Fibroblast of mammary gland (primary cell): ENCODE measurements at places on chromosomes 1 and 21.

- no peak for DNase-seq
Measured at GRCh38 chr1:6181347-6181770, 1.2 kb upstream of the CHD5 start.

GRCh38 chr1:53396573-53397268, 62.5 kb upstream of the DMRTB1 start:
- no peak for DNase-seq

GRCh38 chr1:208326033-208326432, 81.8 kb upstream of the PLXNA2 start:
- DNase-seq: no peak

DNA sequence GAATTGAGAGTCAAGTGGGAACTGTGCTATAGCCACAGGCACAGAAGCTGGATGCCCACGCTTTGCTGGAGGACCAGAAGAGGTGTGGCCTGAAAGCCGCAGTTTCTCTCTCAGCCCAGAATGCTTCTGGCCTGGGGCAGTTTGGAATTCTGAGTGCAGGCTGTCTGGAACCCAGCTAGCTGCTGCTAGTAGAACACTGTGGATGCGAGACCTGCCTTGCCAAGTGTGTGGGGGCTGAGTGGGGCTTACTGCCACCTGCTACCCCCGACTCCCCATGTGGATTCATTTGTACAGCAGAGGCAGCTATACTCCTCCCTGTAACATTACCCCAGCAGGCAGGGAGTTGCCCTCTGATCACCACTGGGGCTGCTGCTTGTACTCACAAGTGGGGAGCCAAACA, 12.2 kb downstream of the ADAMTS1 start:
- DNase-seq: no peak

DNA sequence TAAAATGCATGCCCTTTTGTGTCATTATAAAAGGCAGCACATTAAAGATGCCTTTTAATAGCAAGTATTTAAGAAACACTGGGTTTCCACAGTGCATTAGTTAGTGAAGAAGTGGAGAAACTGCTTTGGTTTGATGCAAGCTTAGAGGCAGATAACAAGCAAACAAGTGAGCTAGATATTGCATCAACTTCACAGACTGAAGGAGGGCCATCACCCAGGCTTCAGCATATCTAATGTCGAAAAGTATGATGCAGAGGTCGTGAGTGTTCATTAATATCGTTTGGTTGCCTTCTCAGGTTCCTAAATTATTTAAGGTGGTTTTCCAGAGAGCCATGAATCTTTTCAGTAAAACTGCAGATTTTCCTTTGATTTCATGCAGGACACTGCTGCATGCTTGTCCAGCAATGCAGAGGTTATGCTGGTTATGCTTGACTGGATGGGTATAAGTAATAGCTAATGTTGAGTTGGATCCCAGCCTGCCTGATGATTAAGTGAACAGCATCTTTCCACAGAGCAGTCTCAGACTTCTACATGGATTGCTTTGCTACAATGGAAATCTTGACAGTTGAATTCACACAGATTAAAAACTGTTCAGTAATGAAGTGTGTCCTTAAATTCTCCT, 69.7 kb upstream of the IPO9 start:
- DNase-seq: peak; percentile 71

DNA sequence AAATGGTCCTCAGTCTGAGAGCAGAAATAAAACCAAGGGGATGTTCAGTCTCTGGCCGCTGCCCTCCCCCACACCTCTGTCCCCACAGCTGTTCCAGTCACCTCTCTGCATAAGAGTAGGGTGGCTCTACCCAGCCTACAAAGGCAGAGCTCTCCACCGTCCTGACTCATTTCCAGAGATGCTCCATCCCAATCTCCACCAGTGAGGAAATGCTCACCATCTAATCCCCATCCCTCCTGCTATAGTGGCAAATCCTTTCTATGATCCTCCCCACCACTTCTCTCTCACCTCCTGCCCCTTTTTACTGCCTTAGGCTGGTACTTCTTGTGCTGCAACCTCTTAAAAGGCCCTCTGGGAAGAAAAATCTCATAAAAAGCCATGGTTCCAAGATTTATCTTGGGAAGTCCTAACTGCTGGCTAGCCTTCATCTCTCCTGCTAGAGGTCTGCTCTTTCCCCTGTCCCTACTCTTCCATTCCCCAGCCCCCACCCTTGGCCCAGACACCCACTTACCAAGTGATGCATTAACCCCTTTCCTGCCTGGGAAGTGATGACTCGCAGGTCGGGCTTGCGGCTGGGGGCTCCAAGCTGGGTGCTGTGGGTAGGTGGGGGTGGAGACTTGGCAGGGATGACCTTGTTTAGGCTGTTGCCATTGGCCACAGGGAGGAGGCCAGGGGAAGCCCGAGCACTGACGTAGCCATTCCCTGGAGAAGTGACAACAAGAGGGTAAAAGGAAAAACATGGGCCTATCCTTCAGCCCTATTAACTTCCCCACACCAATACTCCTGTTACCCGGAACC, 23.9 kb downstream of the MEF2D start:
- DNase-seq: peak; percentile 89

GRCh38 chr1:1421147-1421906, at the start of gene ANKRD65:
Gene ANKRD65 (minus strand): TSS chr1:1421276. CDS start chr1:1421005, 271 bp downstream.
- no peak for DNase-seq

- DNase-seq: no peak
Measured at GRCh38 chr1:182664296-182664695, 20.1 kb downstream of the RGS8 start.

DNA sequence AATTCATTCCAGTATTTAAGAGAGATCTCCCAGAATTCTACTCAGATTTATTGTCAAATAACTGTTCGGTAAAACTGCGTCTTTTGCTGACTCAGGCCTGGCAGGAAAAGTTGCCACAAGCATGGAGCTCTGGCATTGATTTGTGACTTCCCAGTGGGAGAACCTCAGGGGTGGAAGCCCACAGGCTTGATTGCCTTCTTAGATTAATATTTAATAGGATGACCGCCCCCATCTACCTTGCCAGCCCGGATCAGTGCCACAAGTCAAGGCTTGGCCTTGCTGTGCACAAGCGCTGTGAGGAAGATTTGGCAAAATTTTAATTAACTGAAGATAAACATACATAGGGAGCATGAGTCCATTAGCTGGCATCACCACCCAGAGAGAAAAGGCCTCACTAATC, 93.5 kb downstream of the LRIG2 start:
- DNase-seq: no peak

GRCh38 chr1:170200621-170201397, 55.0 kb downstream of the NTMT2 start:
- peak; percentile 40 for DNase-seq

- no peak for DNase-seq
Measured at GRCh38 chr1:5709976-5710375, 282.2 kb downstream of the NPHP4 start.

- peak; percentile 93 for DNase-seq
Measured at GRCh38 chr1:91924146-91924545, 25.1 kb upstream of the BRDT start.
